ENCODE measurements at places on chromosomes 5 and 9.

DNA sequence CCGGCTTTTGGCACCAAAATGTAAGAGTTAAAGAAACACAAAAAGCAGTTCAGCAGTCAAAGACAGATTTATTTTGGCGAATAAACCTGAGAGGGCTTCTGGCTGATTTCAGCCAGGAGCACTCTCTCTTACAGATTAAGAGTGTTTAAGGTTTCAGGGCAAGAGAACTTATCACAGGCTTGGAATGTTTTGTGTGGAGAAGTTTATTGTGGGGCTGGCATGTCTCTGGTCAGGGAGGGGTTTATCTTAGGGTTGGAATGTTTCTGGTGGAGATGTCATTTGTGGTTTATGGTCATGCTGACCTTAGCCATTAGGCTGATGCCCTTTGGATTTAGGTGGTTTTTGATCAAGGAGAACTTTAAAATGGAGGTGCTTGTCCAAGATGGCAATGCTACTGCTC is 622.3 kb upstream of the PTPRD start:
- DNase-seq = no peak

DNA sequence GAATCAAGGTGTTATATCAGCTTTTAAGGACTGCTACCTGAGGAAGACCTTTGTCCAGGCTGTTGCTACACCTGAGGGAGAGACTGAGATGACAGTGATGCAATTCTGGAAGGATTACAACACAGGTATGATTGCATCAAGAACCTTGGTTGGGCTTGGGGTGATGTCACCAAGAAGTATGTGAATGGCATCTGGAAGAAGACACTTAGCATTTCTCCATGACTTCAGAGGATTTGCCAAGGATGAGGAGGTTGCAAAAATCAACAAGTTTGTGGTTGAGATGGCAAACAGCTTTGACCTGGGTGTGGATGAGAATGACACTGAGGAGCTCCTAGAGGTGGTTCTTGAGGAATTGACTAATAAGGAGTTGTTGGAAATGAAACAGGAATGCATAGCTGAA is 67.9 kb upstream of the PANK3 start:
- no peak for DNase-seq

DNA sequence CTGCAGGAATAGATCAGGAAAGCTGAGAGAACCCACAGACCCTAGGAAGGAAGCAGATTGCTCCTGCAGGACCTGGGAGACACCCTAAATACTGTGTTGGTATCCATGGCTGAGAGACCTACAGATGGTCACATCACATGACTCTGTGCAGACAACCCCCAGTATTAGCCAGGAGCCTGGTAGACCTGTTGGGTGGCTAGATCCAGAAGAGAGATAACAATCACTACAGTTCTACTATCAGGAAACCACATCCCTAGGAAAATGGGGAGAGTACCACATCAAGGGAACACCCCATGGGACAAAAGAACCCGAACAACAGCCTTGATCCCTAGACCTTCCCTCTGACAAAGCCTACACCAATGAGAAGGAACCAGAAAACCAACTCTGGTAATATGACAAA is 24.2 kb upstream of the MELK start:
- no peak for DNase-seq

GRCh38 chr9:18785604-18786003 is 247.4 kb downstream of the SAXO1 start:
- no peak for DNase-seq

GRCh38 chr9:79196606-79197005 is 375.2 kb upstream of the TLE4 start:
- no peak for DNase-seq

DNA sequence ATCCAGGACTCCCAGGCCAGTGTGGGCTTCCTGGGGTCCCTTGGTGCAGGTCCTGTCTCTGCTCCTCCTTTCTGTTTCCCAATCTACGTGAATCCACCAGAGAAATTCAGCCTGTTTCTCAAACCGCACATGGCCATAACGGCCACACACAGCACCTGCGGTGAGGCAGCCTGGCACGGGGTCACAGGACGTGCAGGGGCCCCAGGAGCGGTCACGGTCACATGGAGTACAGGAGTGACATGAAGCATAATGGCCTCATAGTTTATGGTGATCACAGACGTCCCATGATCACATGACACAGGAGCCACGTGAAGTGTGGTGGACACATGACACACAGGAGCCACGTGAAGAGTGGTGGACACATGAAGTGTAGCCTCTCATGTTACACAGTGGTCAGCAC is 248.5 kb upstream of the IRX4 start:
- no peak for DNase-seq

All from NCI-H460 (cell line).